ENCODE measurements at places on chromosomes 5 and 9. TPM values are rescaled to one million over a fixed set of nuclear protein-coding genes. Genes with fewer than 3 reads are reported as not detected.

The WNT8A gene
- total RNA-seq: not detected

The SPINK13 gene
- total RNA-seq: not detected

The PFN3 gene
- not detected for total RNA-seq

The WDR38 gene
- total RNA-seq: not detected

The HSPB3 gene
- total RNA-seq: not detected

The ERAP2 gene
- total RNA-seq: 18.3 TPM

The MZB1 gene
- not detected for total RNA-seq

The MEIKIN gene
- not detected for total RNA-seq

The NRARP gene
- total RNA-seq: 8.5 TPM

The ZDHHC21 gene
- total RNA-seq: 11.4 TPM

The SIT1 gene
- not detected for total RNA-seq

The GRIN3A gene
- 0.21 TPM for total RNA-seq

The HAVCR2 gene
- total RNA-seq: 16.8 TPM

The CCNO gene
- 0.95 TPM for total RNA-seq

The PHYHD1 gene
- 36.3 TPM for total RNA-seq

The CBY3 gene
- total RNA-seq: not detected

The PCDHA9 gene
- total RNA-seq: 1.1 TPM

The AP3B1 gene
- 52.6 TPM for total RNA-seq

The MEF2C gene
- total RNA-seq: 104 TPM

The SMIM33 gene
- not detected for total RNA-seq

The CD72 gene
- total RNA-seq: 2.2 TPM

The KIF20A gene
- 1.1 TPM for total RNA-seq

The BTNL9 gene
- total RNA-seq: 20.5 TPM

The SET gene
- total RNA-seq: 83.3 TPM

The CCL27 gene
- not detected for total RNA-seq

The ADAM19 gene
- total RNA-seq: 9.9 TPM

The IFNA5 gene
- total RNA-seq: 0.68 TPM

The GNA14 gene
- 8.4 TPM for total RNA-seq

The RHOBTB3 gene
- 71.2 TPM for total RNA-seq

The HTR4 gene
- total RNA-seq: 3.9 TPM

The PPWD1 gene
- 32.8 TPM for total RNA-seq

The ADCY2 gene
- total RNA-seq: 5.0 TPM

The MAP1B gene
- 1,045 TPM for total RNA-seq

The PHPT1 gene
- 37.5 TPM for total RNA-seq

The PCDHAC2 gene
- total RNA-seq: 0.71 TPM

The CCDC171 gene
- 4.3 TPM for total RNA-seq

The PCDHB2 gene
- total RNA-seq: 4.6 TPM

Measured in thoracic aorta (tissue), 2 donors.